Mesothelial cell of epicardium (in vitro differentiated cells): ENCODE measurements at places on chromosomes 3 and 15. TPM values are rescaled to one million over a fixed set of nuclear protein-coding genes. Genes with fewer than 3 reads are reported as not detected.

The MYL3 gene
- total RNA-seq, result 5.2 to 6.8 TPM (median 5.3 TPM) in 3 replicates

The RHOA gene
- total RNA-seq, result 248 to 261 TPM (median 250 TPM) in 3 replicates

The CLDN18 gene
- total RNA-seq, result not detected in 3 replicates

The TIMP4 gene
- total RNA-seq, result 0.16 to 0.45 TPM (median 0.18 TPM) in 3 replicates
